Sciatic nerve (tissue), 2 donors: ENCODE measurements at places on chromosomes 6 and 20.

GRCh38 chr6:144895313-144896278 is 610.5 kb downstream of the UTRN start:
- DNase-seq = no peak

DNA sequence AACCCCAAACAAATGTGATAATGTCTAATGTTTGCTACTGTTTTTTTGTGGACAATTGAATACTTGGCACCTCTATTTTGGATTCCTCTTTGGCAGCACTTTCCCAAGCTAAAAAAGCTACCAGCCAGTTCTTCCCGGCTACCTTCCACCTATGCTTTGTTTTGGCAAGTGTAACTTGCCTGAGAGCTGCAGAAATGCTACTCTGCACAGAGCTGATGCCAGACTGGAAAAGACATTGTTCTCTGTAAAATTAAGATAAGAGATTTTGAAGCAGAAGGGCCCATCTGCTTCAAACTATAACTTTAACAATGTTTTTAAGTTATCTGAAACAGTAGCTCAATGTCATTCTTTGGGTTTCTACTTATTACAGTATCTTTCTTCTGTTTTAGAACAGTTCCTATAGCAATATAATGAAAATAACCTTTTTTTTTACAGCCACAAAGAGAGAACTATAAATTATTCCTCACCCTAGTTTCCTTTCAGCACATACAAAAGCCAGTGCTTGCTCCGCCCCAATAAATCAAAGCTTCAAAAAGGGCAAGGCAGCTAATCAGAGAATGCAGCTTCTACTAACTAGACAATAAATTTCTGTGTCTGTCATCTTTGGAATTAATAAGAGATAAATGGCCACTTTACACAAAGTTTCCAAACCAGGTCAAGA is 183.1 kb downstream of the UBE3D start:
- DNase-seq = no peak

- DNase-seq = peak; percentile 67
These were observed 16.5 kb upstream of the UBE2J1 start for GRCh38 chr6:89368999-89369398.

DNA sequence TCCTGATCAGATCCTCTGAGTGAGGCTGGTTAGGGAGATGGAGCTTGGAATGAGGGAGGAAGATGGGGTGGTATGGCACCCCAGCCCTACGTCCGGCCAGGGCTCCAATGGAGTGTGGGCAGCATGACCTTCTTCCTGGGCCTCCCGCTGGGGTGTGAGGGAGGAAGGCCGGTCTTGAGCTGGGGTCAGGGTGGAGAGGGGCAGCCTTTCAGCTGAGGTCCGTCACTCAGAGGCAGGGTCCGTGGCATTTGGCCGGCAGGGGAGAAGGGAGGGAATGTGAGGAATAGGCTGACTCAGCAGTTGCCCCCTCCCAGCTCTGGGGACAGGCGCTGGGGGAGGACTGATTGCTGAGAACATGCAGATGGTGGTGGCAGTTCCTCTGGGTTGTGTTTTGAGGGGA is 25.5 kb upstream of the VEGFA start:
- DNase-seq = peak; percentile 48
